ENCODE measurements at places on chromosomes 11 and 22.

DNA sequence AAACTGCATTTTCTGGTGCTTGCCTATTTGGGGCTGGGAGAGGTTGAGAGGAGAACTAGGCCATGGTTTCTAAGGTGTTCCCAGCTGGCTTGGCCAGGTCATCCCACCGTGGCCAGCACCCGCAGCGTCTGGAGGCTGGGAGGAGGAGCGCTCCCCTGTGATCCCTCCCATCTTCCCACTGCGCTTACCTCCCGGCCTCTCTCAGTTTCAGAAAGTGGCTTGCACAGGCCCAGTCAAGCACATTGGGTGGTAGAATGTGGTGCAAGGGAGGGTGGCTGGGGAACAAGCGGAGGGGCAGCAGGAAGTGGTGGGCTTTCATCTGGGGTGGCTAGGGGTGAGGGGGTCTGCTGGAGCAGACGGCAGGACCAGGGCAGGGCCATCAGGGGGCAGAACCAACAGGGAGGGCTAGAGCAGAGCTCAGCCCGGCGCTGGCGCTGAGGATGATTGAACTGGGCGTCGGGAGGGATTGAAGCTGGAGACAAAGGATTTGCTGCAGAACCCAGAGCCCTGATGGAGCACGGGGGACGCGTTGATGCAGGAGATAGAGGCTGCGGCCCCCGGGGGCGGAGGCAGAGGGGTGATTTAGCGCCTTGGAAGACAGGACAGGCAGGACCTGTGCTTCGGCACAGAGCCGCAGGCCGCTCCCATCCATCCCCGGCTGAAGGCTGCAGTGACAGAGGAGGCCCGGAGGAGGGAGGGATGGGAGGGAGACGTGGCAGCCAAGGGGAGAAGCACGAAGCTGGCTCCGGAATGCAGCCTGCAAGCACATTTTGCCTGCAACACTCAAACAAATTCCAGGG, 76.0 kb downstream of the TRIM29 start:
- DNase-seq, result no peak

GRCh38 chr11:118928870-118929500, 3.3 kb upstream of the BCL9L start:
- DNase-seq, result no peak

DNA sequence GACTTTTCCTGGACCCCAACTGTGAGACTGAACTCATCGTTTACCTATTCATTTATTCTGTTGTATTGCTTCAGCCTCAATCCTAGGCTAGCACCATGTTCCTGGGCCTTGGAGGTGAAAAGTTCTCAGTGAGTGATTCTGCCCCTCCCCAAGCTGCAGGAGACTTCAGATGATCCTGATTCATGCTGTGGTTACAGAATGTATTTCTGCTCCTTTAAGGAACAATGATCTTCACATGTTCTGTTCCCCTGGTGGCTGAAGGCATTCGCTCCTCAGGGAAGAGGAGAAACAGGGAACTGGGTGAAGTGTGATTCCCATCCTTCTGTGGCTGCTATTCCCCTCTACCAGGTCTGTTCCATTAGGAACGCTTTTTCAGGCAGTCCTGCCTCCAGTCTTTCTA, 2.4 kb downstream of the OR52E1 start:
- DNase-seq, result no peak

DNA sequence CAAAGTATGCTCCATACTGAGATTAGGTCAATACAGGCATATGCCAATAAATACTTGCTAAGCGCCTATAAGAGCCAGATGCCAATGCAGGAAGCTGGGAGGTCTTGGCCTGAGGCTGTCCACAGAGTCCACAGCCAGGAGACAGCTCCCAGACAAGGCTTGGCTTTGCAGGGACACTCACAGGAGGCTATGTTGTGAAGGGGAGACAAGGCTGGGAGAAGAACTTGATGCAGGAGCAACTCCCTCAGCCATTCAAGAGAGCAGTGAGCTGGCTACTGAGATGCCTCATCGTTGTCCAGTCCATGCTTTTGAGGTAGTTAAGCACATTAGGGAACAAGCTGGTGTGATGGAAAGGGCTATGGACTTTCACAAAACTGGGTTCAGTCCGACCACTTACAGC, 891.5 kb downstream of the TBC1D22A start:
- DNase-seq, result no peak

GRCh38 chr11:60511393-60511792, 3.8 kb upstream of the MS4A13 start:
- no peak for DNase-seq

GRCh38 chr11:27328614-27329013, 34.4 kb downstream of the CCDC34 start:
- no peak for DNase-seq

GRCh38 chr11:123525097-123525496, 95.0 kb downstream of the GRAMD1B start:
- no peak for DNase-seq

DNA sequence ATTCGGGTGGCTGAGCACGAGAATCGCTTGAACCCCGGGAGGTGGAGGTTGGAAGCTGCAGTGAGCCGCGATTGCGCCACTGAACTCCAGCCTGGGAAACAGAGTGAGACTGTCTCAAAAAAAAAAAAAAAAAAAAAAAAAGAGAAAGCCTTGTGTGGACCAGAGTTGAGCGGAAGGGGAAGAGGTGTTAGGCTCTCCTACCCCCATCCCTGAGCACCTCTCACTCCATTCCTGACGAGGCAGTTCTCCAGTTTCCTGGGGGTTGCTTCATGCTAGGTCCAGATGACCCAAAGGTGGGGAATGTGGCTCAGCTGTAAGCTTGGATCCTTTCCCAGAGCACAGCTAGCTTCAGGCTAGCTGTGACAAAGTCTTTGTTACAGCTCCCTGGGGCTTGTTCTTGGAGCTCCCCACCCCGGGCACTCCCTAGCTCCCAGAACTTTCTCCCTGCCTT, 8.8 kb upstream of the DNAL4 start:
- DNase-seq, result no peak

DNA sequence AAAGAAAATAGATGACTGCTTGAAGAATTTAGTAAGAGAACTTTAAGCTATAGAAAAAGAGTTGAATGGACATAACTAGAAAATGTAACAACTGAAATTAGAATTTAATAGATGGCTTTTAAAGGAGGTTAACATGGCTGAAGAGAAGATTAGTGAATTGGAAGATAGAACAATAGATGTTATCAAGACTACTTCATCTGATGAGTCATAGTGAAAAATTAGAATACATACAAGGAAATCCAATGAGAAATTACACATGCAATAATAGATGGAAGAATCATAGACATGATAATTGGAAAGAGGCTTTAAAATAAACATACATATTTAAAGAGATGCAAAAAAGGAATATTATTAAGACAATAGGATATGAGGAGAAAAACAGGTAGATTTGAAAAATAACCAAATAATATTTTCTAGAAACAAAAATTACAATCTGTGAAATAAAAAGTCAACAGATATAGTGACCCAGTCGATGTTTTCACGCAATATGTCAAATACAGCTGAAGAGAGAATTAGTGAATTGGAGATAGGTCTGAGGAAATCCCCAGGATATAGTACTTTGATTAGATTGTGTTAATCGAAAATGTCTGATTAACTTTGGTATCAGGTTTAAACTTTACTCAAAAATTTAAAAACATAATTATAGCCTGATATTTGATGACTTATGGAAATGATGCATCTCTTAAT, 28.2 kb downstream of the CAT start:
- no peak for DNase-seq

Measured in NCI-H2107 (cell line).